Foreskin keratinocyte (primary cell): ENCODE measurements at places on chromosomes 13 and 19. TPM values are rescaled to one million over a fixed set of nuclear protein-coding genes. Genes with fewer than 3 reads are reported as not detected.

DNA sequence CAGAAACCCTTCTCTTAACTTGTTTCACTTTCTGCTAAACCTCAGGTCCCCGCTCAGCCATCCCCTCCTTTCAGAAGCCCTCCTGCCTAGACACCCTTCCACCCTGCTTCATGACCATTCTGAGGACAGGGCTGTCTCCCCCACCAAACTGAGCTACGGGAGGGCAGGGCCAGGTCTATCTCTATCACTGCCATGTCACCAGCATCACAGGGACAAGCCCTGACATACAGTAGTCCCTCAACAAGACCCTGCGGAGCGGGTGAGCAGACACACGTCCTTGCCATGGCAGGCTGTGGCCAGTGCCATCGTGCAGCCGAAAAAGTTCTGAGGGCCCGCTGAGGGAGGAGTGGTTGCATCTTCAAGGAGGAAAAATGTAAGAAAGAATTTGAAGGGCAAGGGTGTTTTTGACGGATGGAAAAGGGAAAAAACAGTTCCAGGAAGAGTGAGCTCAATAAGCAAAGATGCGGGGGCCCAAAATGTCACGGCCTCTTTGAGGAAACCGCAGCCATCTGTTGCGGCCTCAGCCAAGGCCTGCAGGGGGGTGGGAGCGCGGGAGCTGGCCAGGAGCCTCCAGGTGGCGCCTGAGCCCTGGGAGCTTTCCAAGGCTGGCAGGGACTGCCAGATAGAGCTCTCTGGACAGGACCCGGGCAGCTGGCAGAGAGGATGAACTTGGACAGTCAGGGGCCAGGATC lies 8.1 kb downstream of the PTGIR start:
- no peak for DNase-seq

DNA sequence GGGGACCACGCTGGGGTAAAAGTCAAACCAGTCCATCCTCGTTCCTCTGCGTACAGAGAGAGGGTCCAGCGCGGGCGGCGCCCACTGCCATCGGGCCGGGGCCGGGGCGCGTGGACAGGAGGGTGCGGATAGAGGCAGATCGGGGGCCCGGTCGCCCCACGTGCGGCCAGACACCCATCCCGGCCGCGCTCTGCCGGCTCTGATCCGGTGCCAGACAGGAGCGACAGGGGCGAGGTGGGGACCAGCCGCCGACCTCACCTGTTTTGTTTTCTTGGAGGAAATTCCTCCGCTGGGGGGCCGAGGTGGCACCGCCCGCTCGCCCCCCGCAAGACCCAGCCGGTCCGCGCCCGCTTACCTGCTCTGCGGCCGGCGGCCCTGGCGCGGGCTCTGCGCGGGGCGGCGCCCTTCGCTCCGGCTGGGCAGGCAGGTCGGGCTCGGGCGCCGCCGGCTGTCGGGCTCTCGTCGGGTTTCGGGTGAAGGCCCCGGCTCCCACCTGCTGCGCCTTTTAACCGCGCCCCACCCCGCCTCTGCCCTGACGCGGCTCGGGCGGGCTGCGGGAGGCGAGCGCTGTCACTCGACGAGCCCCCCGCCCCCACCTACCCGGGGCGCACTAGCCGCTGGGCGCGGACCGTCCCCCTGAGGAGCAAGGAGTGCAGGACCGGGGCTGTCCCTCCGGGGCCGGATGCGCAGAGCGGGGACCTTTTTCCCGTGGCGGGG lies at the start of gene GJB6:
GJB6 (minus strand) TSS at position 481 of the 717 bp plus-strand sequence. CDS start 8,839 bp downstream, outside the sequence.
- DNase-seq: no peak

- DNase-seq: no peak
Measured at GRCh38 chr19:16418597-16418962, 53.2 kb downstream of the EPS15L1 start.

ZNF541 gene
- total RNA-seq: not detected in 2 replicates

DNA sequence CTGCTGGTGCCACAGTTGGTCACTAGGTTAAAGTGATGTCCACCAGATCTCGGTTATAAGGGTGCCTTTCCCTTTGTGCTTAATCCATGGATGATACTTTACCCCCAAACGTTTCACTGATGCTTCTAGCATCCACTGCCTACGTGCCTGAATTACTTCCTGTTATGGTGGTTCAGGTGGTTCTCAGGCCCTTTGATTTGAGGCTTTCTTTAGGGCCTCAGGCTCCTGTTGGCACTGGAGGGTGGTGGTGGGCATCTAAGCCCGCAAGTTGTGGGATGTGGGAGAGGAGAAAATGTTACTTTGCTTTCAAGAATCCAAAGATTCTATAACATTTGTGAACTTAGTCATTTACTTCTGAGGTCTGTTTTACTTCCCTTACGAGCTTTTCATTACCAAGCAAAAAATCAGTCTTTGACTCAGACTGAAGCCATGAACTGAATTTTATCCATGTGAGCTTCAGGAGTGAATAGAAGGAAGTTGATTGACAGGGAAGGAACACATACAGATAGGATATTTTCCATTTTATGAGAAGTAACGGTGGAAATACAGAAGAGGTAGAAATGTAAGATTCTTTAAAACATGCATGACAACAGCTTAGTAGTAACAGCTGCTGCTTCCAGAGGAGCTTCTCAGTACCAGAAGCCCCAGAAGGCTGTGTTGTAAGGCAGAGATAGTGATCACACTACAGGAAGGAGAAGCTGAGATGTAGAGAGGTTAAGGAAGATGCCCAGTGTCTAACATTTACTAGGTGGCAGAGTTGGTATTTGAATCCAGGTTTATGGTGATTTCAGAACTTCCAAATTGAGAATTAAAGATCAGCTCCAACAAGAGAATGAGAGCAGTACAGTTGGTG lies 65.0 kb downstream of the ARHGEF7 start:
- DNase-seq: no peak
